ENCODE measurements at places on chromosomes 13 and 19.

DNA sequence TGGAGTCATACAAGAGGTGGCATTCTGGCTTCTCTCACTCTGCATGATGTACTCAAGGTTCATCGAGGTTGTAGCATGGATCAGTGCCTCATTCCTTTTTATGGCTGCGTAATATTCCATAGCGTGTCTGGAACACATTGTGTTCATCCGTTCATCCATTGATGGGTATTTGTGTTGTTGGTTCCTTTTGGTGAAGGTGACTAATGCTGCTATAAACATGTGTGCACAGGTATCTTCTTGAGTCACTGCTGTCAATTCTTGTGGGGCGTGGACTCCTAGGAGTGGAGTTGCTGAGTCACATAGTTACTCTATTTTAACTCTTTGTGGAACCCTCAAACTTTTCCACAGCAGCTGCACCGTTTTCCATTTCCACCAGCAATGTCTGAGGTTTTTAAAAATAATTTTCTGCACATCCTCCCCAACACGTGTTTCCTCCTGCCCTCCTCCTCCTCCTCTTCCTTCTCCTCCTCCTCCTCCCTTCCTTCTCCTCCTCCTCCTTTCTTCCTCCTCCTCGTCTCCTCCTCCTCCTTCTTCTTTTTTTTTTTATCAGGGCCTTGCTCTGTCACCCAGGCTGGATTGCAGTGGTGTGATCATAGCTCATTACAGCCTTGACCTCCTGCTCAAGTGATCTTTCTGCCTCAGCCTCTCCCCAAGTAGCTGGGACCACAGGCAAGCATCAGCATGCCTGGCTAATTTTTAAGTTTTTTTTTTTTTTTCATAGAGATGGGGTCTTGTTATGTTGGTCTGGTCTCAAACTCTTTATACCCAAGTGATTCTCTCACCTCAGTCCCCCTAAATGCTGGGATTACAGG, 2.0 kb upstream of the TMEM221 start:
- no peak for DNase-seq

DNA sequence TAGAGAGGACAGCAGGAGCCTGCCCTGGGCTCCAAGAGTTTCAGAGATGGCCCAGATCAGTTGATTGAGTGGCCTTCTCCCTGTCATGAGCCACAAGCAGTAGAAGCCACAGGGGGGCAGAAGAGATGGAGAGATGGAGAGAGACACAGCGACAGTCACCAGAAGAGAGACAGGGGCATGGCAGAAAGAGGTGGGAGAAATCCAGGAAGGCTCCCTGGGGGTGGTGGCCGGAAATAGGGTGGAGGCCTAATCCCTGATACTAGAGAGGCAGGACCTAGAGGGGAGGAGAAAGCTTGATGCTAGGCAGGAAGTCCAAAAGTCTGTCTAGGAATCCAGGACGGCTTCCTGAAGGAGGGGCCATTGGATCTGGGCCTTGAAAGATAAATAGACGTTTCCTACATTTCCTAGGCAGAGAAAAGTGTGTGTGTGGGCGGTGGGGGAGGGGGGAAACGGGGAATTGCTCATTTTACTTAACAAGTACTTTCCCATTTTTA, 9.6 kb upstream of the TPM4 start:
- DNase-seq = no peak

- no peak for DNase-seq
Measured at GRCh38 chr19:36973844-36974195, 57.7 kb downstream of the ZNF568 start.

DNA sequence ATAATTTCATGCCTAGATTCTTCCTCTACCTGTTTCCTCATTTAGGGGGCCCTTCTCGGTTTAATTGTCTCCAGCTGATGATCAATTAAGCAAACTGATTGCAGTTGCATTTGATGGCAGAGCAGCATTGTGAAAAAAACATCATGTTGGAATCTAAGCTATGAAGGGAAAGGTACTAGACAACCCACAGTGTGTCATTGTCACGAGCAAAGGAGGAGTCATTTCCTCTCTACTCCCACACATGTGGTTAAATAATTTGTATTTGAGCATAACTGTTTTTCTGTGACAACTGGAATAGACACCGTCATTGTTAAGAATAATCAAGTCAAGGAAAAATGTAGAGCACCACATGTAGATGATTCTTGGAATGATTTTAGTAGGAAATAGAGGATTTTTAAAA, 240.3 kb downstream of the DCT start:
- no peak for DNase-seq

DNA sequence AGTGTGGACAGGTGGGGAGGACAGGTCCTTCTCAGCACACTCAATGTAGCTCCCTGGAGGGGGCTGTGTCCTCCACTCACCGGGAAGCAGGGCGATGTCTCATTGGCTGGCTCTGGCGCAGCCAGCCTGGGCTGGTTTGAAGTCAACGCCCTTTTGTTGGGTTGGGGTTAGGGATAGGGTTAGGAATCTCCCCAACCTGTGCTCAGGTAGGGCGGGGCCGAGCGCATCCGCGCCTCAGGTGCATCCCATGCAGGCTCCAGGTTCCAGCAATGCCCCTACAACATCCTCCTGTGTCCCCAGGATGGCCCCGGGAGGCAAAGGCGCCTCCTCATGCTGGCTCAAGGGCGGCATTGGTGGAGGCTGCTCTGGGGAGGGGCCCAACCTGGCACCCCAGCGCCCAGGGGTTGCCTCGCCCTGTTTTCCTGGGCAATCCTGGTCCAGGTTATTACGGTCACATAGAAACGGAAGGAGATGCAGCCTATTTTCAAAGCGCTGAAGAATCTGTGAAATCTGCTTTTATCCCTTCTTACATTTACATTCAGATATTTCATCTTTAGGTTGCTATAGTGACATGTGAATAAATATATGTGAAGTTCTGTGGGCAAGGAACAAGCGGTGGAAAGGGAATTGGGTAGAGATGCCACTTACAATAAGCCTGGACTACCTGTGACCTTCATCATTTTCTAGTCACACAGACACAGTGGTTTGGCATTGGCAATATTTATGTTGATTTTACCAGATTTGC, 74.3 kb downstream of the TM9SF2 start:
- DNase-seq = no peak

DNA sequence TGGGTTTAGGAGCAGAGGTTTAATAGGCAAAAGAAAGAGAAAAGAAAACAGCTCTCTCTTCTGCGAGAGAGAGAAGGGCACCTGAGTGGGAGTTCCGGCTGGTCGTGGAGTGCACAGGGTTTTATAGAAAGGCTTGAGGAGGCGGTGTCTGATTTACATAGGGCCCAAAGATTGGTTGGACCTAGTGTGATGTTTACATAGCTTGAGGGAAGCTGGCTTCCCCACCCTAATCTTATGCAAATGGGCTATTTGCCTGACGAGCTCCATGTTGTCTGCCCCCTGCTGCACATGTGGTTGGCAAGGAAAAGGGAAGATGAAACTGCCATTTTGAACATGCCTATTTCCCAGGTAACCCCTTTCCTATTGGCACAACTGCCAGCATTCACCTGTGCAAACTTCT, 21.5 kb upstream of the MEDAG start:
- no peak for DNase-seq

DNA sequence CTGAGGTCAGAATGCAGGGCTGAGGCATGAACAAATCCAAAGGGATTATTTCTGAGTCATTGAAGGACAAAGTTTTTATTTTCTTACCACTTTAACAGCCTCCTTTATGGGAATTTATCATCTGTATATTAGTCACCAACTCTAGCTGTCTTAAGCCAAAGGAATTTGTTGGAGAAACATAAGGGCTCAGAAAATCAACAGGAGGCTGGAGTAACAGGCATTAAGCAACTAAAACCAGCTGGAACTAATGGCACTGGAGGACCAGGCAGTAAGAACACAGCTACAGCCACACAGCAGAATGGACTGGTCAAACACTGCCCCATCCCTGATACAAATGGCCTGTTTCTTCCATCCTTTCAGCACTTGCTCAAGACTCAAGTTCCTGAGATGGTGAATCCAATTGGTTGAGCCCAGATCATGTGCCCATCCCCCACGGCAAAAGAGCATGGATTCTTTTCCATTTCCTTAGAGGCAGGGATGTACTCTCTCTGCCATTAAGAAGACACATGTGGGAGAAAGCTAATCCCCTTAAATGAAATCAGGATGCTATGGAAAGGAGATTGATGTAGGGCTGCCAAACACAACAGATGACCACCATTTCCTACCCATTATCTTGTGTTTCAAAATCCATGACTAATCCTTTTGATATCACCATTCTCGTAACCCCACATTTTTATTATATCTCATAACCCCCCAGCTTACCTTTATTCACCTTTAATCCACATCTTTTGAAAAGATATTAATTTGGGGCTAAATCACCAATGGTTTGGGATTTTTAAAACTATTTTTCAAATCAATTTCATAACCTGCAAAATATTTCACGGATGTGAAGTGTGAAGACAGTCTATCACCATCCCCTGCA, 157.0 kb upstream of the FNDC3A start:
- DNase-seq = no peak
